ENCODE measurements at places on chromosomes 16 and 17.

DNA sequence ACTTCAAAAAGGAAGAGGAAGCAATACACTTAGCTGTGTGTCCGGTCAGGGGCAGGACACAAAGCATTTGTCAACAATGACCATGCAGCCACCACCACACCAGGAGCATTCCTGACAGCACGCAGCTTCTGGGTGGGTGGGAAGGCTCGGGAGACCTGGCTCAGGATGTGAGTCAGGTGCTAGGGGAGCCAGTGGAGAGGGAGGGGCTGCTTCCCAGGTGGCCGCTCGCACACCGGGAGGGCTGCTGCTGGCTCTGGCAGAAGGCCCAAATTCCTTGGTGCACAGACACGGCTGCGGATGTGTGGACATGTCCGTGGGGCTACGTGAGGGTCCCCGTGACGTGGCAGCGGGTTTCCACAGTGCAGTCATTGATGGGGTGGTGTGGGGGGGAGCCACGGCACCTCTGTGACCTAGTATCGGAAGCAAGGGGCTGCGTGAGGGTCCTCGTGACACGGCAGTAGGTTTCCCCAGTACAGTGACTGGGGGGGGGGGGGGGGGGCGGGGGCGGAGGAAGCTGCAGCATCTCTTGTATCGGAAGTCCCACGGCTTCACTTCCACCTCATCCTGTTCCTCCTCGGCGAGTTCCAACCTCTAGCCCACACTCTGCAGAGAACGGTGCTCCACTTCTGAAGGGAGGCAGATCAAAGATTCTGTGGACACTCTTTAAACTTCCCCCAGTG, 112.8 kb downstream of the ZNF778 start:
- DNase-seq = no peak

DNA sequence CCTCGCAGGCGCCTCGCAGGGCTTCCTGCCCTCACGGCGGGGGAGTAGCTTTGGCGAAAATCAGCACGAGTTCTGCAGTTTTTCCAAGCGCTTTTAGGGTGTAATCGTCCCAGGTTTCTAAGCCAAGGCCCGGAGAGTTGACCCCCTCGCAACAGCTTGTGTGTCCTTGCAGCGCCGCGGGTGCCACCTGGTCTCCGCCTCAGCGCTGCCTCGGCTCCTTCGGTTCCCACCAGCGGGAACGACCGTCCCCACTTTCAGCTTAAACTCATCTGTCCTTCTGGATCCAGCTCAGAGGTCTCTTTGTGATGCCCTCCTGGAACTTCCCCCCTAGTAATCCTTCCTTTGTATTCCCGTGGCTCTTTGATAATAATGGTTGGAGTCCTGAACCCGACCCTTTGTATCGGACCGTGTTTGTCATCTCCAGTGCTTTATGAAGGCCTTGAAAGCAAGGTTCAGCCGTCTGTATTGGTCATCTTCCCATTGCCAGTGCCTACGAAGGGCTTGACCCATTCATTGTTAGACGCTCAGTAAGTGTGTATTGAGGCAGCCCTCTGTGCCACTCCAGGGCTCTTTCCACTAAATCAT, 858 bp upstream of the SMARCE1 start:
- peak; percentile 66 for DNase-seq

DNA sequence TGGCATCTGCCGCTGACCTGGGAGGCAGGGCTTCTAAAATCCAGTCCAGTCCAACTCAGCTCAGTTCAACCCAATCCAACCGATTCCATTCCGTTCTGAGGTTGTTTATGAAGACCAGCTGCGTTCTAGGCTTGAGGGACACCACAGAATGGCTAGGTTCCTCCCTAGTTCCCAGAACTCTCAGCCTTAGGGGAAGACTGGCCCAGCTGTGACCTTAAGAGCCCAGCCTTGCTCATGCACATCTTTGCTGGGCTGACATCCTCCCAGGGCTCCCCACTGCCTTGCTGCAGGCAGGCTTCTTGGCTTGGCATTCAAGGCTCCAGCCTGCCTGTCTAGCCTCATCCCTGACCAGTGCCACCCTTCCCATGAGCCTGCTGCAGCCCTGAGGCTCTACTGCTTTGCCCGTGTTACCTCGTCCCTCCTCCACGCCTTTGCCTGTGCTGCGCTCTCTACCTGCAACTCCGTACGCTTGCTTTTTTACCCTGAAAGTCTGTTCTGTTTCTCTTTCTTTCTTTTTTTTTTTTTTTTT, 7.9 kb downstream of the SLC12A3 start:
- no peak for DNase-seq

DNA sequence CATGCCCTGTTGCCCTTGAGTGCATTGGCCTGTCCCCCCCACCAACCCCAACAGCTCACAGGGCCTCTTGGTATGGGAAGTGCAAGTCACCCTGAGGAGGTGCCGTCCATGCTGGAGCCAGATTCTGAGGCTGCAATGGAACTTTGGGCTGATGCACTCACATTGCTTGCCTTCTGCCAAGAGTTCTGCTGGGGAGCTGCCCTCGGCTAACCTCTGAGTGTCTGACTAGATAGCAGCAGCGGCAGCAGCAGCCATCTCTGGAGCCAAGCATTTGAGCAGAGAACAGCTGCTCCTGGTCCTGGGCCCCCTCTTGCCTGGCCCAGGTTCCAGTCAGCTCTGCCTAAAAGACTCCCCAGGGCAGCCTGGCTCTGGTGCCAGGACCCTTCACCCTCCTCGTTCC, 61.5 kb downstream of the GNAO1 start:
- no peak for DNase-seq

- DNase-seq = no peak
Observed at GRCh38 chr17:46163316-46163715, 29.9 kb downstream of the KANSL1 start.

DNA sequence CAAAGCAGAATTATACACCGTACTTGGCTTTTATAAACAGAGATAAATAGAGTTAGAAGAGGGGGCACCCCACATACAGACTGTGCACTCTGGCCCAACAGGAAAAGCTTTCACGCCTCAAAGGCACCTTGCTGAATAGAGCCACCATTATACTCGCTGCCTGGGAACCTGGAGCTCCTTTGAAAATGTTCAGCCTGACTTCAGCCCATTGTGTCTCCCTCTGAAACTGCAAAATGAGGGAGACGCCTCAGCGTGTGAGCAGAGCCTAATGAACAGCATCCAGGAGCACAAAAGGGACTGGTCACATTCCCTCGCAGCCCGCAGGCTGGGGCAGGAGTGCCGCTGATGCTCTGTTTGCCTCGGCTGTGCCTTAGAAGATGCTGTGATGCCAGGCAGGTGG, 46.3 kb downstream of the ABCC12 start:
- DNase-seq = no peak

DNA sequence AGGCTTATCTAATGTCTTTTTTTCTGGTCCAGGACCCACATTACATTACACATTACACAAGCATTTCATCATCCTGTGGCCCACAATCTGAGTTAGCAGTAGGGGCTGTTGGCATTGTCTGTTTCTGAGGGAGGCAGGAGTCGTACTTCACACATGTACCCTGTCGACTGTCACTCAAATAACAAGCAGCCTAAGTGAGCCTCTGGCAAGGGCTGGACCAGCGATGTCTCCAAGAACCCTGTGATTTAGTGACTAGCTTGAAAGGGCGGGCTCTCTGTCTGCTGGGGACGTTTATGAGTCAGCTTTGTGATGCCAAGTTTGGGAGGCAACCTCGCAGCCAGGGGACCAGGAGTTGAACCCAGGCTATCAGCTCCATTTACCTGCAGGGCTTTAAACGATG, 251.4 kb downstream of the HS3ST3B1 start:
- DNase-seq = no peak

GRCh38 chr17:1521086-1521640, 4.8 kb upstream of the INPP5K start:
- DNase-seq = no peak

DNA sequence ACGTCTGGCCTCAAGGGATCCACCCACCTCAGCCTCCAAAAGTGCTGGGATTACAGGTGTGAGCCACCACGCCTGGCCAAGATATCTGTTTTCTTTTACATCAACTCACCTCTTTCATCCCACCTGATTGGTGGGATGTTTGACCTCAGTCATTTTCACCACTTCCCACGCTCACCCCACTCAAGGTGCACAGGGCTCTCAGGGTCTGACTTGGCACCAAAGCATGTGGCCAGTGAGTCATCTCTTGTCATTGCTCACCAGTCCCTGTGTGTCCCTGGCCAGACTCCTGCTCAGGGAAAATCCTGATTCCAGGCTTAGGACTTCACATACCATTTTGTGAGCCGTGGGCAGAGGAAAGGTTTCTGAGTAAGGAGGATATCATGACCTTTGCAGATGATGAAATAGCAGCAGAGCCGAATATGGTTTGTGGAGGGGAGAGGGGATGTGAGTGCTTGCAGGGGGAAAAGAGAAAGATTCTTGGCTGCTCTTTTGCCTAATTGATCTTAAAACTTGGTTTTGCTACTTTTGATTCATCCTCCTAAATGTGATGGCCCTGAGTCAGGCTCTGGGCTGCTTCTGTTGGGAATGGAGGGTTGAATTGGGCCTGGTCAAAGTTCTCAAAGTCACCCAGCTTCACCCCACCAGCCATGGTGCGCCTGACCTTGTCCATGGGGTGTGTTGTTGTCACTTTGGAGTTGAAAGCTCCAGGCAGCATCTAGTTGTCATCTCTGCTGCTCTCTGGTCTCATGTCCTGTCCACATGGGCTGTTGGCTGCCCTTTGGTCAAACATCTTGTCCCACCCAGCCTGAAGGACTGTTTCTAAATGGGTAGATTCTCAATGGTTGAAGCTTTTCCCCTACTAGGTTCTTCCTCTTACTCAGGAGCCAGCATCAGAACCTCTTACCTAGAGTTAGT, 6.0 kb upstream of the KCNH6 start:
- no peak for DNase-seq

GRCh38 chr17:10737168-10737622, 7.4 kb upstream of the TMEM220 start:
- DNase-seq = peak; percentile 72

All from HAP-1 (cell line).